Activated T-helper 17 cell treated with anti-CD3 and anti-CD28 coated beads, Interleukin-2, amount 50 U/mL, for 72 hours (primary cell): ENCODE measurements at places on chromosomes 2 and 18.

GRCh38 chr2:85737481-85737880 lies 16.3 kb upstream of the ATOH8 start:
- no peak for ATAC-seq

DNA sequence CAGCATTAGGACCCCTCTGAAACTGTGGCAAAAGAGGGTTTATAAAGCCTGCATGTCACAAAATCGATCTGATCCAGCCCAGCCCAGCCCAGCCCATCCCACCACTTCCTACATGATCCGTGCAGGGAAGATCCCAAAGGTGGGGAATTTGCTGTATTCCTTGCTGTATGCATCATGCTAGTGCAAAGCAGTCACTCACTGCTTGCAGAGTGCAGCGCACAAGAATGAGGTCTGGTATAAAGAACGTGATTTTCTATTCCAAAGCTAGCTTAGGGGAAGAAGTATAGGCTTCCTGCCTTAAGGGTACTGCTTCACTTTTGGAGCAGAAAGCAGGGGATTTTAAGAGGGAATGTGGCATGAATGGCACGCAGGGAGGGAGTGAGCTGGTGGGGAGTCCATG lies 18.9 kb upstream of the SERPINB11 start:
- ATAC-seq: no peak

GRCh38 chr2:209511637-209512036 lies 87.8 kb downstream of the MAP2 start:
- ATAC-seq: no peak

GRCh38 chr2:226818930-226819329 lies 16.9 kb upstream of the RHBDD1 start:
- no peak for ATAC-seq

GRCh38 chr2:84486441-84487115 lies 27.5 kb upstream of the SUCLG1 start:
- ATAC-seq: no peak

DNA sequence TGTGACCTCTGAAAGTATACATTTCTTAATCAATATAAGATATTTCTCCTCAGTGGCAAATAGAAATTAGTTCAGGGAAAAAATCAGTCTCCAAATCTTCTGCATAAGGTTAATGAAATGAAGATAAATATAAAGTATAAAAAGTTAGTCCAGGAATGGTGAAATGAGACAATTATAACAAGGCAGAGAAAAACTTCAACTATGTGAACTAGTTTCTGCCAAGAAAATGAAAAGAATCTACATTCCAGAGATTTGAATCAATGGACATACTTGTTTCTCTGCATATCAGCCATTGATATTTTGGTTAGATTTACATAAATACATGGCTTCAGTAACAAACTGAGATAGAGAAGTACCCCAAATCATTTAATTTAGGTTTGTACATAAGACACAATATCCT lies 249.0 kb downstream of the EXOC6B start:
- no peak for ATAC-seq

- no peak for ATAC-seq
Measured at GRCh38 chr2:28045676-28046351, 155.3 kb downstream of the BABAM2 start.

- ATAC-seq: no peak
Measured at GRCh38 chr2:73995810-73996209, 11.1 kb downstream of the TET3 start.

DNA sequence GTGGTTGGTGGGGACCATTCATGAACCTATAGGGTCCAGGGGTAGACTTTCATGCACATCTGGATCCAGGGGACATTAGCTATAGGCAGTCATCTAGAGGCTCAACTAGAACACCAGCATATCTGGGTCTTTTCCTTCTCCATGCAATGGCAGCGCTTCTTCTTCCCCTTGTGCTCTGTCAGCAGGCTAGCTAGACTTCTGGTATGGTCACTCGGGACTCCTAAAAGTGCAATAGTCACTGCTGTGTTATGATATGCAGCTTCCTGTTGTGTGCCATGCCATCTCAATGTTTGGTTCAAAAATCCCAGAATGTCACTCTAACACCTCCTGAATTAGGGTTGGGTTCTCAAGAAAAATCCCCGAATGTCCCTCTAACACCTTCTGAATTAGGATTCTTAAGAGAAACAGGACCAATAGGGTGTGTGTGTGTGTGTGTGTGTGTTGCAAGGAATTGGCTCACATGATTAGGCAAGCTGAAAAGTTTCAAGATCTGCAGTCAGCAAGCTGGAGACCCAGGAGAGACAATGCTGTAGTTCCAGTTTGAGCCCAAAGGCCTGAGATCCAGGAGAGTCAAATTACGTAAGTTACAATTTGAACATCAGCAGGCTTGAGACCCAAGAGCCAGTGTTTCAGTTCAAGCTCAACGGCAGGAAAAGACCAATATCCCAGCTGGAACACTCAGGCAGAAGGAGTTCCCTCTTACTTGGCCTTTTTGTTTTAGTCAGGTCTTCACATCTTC lies 97.1 kb upstream of the LTBP1 start:
- ATAC-seq: no peak

- no peak for ATAC-seq
Measured at GRCh38 chr2:26633351-26633945, 7.7 kb downstream of the CIB4 start.
